Stimulated activated effector memory CD8-positive, alpha-beta T cell treated with anti-CD3 and anti-CD28 coated beads, Interleukin-12 subunit alpha, Interleukin-12 subunit beta, amount 100 ng/mL, for 72 hours (primary cell): ENCODE measurements at places on chromosomes 1 and 21.

DNA sequence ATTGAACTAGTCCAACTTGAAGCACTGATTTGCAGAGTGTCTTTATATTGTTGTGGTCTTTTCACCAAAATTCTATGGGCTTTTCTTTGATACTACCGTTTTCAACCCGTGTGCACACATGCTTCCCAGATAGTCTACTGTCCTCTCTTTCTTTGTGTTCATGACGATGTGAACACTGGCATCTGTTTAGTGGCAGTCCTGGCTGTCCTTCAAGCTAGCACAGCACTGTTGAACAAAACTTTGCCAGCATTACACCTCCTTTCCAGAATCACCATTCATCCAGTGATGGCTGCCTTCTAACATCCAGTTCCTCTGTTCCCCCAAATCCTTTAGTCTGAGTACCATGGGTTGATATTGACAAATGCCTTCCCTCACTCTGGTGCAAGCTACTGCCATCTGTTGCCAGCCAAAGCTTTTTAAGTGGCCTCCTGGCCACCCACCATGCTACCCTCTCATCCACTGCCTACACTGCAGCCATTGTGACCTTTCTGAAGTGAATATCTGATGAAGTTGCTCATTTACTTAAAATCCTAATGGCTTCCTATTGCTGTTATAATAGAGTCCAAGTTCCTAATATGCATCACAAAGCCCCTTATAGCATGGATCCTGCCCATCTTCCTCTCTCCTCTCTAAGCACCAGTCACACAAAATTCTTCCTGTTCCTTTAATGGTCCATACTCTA is 94.3 kb downstream of the NIBAN1 start:
- no peak for DNase-seq

DNA sequence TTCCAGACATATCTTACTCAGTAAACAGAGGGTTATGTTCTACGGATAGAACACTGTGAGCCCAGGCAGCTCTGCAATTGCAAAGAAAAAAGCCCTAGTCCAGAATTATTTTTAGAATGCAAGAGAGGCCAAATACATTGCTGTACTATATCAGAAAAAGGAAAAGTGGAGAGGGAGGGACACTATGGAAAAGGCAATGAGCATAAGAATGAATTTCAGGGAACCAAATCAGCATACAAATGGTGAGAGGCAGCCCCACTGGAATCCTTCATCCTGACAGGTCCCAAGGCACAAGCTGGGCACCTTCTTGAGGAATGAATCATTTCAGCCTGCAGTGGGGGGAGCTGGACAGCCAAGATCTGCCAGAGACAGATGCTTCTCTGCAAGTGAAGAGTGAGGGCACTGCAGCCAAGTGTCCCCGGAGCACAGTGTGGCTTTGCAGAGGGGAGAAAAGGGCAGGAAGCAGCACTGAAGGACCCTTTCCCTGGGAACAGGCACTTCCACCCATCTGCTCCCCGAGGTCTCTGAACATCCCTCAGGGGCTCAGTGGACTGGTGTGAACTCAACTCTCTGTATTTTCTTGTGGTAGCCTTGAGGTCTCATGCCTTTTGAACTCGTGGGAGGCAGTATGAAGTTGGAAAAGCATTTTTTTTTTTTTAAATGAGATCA is 115.6 kb downstream of the XCL2 start:
- no peak for DNase-seq

DNA sequence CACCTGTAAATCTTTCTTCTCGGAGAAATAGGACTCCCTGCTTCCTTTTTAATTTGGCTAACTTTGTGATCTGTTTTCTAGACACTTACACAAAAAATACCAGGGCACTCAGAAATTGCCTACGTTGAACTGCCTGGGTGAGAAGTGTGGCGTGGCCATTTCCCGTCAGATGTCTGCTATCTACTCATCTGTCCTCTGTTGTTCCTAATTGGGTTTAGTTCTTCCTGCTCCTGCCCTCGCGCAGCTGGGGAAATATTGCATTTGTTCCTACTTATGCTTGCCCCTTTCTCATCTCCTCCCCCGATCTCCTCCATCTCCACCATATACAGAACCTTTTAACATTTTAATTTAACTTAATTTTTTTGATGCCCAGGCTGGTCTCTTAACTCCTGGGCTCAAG is 55.1 kb downstream of the CD58 start:
- no peak for DNase-seq

DNA sequence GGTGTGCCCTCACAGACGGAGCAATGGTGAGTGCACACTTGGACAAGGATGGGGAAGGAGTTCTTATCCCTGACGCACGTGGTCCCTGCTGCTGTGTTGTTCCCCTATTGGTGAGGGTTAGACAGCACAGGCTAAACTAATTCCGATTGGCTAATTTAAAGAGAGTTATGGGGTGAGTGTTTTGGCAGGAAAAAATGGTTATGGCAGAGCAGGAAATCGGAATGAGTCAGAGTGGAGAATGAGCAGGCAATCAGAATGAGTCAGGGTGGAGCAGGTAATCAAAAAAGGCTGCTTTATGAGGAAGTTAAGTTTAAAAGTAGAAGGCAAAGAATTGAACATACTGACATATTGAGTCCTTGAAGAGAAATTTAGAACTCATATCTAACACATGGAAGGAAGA is 100.5 kb downstream of the NGF start:
- DNase-seq: no peak

- no peak for DNase-seq
Measured at GRCh38 chr1:33893147-33893830, 29.4 kb downstream of the HMGB4 start.

GRCh38 chr1:69738458-69739250 is 170.9 kb downstream of the LRRC7 start:
- no peak for DNase-seq

DNA sequence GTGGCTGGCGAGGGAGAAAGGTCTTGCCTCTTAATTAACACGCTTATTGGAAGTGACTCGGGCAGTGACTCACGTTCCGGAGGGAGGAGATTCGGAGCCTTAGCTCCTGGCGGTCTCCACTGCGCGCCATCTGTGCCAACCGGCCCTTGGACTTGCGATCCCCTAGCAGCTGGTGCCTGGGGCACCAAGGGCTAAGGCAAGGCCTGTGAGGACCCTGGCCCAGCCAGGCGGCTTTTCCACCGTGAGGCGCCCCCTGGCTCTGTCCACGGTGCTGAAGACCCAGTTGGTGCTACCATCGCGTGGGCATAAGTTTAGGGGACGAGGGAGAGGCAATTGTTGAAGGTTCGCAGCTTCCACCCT is 1.3 kb upstream of the SYT6 start:
- DNase-seq: peak; percentile 51

DNA sequence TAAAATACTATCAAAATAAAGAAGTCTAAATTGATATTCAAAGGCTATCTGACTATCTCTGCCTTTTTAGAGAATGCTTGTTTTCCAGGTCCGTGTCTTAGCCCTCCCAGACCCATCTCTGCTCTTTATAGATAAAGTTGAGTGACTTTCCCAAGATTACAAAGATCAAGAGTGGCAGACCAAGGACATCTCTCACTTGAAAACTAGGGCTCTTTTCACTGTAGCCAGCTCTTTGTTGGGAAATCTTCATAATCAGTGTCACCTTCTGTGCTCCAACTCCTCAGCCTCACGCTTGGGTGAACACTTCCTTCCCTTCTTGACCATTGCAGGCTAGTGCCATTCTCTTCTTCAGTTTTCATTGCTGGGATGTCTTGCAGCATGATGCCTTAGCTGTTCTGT is 211.1 kb downstream of the PBX1 start:
- DNase-seq: no peak

- no peak for DNase-seq
Measured at GRCh38 chr1:8241417-8242014, 76.4 kb upstream of the SLC45A1 start.

GRCh38 chr1:152388889-152389288 is 25.2 kb downstream of the CRNN start:
- DNase-seq: no peak

DNA sequence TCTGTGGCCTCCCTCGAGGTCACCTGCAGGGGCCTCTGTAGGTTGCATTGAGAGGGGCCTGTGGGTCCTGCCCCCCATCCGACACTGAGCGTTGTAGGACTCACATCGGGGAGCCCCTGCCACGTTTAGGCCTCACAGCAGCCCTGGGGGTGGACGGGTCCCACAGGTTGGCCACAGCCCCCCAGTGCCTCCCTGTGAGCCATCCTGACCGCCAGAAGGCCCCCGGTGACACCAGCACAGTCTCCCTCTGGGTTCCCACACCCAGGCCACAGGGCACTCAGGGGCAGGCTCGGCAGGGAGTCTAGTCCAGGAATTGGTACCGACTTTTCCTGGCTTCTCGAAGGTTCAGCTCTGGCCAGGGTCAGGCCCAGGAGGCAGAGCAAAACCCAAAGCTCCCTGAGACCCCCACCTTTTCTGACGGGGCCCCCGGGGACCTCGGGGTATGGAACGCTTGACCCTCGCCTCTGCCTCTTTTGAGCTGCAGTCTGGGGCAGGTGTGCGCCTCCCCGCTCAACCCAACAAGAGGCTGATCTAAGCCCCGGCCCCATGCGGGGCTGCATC is 13.9 kb upstream of the POFUT2 start:
- DNase-seq: no peak

DNA sequence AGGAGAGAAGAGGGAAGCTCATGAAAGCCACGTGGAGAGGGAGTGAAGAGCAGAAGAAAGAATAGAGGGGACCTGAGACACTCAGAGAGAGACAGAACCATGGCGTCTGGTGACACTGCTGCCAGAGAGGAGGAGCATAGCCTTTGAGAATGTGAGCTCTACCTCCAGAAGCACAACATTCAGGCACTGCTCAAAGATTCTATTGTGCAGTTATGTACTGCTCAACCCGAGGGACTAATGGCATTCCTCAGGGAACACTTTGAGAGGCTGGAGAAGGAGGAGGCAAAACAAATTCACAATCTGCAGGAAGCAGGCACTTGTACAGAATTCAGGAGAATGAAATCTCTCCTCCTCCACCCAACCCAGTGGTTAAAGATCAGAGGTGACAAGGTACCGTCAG is 45.1 kb downstream of the BTBD8 start:
- DNase-seq: no peak

DNA sequence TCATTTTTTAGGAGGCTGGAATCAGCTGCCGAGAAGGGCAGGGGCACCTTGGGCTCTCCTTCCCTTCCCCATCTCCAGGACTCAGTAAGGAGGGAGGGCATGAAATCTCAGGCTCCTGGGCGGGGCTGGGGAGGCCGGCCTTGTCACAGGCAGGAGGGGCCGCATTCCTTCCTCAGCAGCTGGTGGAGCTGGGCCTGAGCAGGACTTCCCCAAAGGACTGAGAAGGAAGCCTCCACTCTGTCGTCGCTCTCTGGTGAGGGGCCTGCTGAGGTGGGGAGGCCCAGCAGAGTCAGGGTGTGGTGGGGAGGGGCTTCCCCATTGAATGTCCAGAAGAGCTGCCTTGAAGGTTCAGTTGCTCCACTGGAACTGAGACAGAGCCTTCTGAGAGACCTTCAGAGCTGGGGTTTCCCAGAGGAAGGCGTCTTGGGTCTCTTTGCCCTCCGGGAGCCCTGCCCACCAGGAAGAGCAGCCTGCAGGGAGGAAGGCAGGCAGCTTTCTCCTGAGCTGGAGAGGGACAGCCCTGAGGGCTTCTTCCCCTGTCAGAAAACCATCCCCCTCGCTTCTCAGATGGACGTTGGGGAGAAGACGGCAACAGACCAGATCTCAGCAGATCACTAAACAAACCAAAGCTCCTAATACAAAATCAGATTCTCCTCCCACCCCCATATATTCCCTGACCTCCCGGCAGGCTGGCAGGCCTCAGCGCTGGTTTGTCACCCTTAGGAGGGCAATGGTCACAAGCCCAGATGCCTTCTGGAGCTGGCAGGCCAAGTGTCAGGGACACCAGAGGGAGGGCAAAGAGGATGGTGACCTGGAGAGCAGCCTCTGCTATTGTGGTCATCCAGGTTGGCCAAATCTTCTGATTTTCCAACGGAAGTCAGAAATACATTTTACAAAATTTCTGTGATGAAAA is 10.7 kb downstream of the KCNA10 start:
- DNase-seq: no peak

- no peak for DNase-seq
Measured at GRCh38 chr1:116731439-116731838, 22.8 kb upstream of the CD2 start.

GRCh38 chr1:31843506-31843905 is 27.7 kb upstream of the SPOCD1 start:
- DNase-seq: no peak

DNA sequence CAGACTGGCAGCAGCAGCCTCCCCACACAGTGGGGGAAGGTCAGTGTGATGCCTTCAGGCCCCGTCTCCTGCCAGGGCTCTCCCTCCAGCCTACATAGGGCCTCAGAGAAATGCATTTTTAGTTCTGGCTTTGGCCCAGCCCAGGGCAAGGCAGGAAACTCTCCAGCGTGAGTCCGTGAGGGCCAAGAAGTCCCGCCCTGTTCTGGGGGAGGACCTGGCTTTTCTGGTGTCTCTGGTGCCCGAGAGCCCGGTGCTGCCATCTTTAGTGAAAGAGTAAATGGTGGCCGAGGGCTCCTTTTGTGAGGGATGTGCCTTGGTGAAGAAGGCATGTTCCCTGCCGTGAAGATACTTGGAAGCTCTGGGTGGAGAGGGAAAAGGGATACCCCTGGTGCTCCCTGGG is 14.8 kb upstream of the DIP2A start:
- no peak for DNase-seq

DNA sequence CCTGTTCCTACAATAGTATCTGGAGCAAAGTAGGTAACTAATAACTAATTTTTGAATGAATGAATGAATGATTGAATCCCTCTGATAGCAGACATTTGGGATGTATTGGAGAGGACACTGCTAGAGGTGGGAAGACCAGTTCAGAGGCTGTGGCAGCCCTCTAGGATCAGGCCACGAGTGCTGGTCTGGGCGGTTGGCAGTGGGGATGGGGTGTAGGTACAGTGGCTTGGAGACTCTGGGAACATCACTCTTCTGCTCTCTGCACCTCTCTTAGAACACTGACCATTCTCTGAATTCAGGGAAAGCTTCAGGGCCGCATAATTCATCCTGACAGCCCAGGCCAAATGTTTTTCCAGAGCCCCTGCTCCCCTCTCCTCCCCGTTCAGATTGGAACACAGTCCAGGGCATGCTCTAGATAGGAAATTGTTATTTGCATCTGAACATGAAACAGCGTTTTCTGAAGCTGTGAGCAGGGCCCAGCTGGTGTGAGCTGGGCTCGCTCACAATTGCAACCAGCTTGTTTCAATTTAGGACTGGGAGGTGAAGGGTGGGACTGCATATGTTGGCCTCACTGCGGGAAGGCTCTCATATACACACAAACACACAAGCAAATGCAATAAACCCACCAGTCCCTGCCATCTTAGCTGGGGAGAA is 253.1 kb upstream of the USP24 start:
- DNase-seq: no peak

- DNase-seq: no peak
Measured at GRCh38 chr21:35561116-35561515, 499.2 kb downstream of the SETD4 start.
